ENCODE measurements at places on chromosomes 4 and X.

GRCh38 chrX:153417637-153418036, 6.4 kb downstream of the ZFP92 start:
- DNase-seq = no peak

DNA sequence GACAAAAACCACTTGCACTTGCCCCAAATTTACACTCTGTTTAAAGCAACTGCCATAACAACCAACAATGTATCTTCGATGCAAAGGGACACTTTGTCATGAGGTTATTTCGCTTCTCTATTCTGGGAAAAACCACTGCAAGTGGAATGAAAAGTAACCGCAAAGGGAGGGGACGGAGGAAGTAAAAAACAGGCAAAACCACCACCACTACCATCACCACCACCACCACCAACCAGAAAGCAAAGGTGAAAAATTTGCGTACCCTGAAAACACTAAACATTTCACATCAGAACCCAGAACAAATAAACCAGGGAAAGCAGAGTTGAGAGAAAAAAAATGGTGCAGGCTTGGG, 1.2 kb upstream of the N4BP2 start:
- DNase-seq = no peak

DNA sequence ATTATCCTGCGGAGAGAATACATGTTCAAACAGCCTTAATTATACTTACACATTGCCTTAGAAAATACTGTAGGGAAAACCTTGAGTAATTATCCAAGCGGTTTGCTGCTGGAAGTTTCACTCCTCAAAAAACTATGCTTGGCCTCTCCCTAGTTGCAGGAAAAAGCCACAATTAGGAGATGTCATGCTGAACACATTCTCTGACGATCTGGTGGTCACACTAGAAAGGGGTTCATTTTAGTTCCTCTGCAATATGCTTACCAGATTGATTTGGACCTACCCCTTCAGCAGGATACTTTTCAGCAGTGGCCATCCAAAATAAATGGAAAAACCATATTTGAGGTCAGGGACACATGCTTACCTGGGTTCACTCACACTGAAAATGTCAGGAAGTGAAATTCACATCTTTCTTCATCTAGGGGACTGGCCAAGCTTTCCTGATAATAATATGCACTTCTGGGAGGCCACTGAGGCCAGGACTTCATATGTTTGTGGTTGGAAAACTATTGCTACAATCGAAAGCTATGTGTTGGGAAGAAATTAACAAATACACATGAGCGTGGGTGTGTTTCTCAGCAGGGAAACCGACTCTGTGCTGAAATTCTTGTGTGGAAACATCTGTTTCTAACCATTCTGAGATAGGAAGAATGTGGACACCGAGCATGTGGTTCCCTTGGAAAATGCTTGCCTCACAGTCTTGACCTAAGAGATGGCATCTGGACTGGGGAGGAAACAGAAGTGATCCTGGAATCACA, 68.8 kb downstream of the ATXN3L start:
- no peak for DNase-seq

GRCh38 chr4:128847082-128847724, 37.7 kb downstream of the JADE1 start:
- DNase-seq = no peak

- DNase-seq = no peak
Observed at GRCh38 chr4:15322006-15322405, 105.8 kb upstream of the C1QTNF7 start.

DNA sequence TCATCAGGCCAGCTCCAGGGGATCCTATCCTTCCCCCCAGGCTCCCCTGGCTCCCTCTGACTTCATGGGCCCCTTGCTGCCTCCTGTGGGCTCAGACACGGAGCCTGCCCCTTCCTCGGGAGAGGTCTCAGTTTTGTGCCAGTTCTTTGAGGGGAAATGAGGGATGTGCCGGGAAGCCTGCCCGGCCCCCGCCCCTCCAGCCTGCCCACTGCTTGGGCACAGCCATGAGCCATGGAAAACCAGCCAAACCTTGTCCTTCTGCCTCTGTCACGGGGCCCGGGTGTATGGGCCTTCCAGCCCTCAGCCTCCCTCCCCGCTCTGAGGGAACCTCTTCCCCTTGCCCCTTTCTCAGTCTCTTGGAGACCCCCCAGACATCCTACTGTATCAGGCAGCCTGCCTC, 6.8 kb downstream of the BGN start:
- no peak for DNase-seq

- DNase-seq = no peak
Observed at GRCh38 chr4:173486714-173487392, 43.2 kb downstream of the HAND2 start.

GRCh38 chr4:73922766-73923630, 53.8 kb downstream of the CXCL1 start:
- DNase-seq = no peak

DNA sequence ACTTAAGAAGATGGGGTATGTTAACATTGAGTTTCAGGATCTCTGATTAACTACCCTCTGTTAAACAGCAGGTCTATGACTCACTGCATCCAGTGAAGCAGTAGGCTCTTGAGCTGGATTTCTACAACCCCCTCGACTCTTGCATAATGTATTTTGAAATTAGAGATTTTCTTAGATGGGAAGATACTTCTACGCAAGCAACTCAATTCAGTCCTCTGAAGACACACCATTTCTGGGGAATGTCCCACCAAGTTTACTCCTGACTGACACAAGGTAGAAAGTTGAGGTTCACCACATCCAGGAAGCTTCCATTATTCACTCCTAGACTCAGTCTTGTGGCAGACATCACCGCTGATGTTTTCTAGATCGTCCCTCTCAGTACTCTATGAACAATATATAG, 12.9 kb downstream of the PALLD start:
- DNase-seq = no peak

DNA sequence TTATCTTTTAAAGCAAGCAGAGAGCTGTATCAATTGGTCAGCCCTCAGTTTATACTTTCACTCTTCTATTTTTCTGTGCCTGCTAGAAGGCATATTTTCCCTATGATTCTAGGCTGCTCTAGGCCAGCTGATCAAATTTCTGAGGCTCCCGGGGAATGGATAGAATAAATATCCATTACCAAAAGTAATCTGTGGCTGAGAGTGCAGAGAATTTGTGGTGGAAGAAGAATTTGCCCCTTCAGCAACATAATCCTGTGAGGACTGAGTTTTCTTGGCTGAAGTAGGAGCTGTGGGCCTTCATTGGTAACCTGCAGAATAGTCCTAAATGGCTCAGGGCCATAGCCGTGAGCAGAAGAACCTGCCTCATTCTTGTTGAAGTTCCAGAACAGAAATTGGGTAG, 314.6 kb upstream of the CASK start:
- no peak for DNase-seq

GRCh38 chrX:12767856-12768255, 23.4 kb upstream of the PRPS2 start:
- no peak for DNase-seq

DNA sequence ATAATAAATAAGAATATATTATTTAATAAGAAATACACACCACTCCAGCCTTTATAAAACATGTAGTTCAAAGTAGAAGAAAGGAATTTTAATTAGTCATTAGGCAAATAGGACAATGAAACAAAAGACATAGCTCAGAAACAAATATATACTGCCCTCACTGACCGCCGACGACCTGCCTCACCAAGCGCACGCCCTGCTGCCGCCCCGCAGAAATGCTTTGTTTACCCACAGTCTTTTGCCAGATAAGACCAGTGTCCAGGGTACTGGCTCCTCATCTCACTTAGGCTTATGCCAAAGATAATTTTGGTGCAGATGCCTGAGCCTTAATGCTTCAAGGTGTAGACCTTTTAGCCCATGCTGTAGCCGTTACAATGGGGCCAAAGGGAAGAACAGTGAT, 199.5 kb downstream of the HHIP start:
- DNase-seq = no peak

- DNase-seq = no peak
Observed at GRCh38 chr4:143406523-143406922, 69.8 kb downstream of the GAB1 start.

- no peak for DNase-seq
Observed at GRCh38 chrX:32532262-32532661, 679.1 kb downstream of the DMD start.

DNA sequence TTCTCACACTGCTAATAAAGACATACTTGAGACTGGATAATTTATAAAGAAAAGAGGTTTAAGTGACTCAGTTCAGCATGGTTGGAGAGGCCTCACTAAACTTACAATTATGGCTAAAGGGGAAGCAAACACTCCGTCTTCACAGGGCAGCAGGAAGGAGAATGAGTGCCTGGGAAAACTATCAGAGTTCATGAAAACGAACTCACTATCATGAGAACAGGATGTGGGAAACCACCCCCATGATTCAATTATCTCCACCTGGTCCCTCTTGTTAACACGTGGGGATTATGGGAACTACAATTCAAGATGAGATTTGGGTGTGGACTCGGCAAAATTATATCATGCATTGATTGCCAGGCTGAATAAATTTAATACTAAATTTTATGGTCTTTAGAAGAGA, 592.7 kb downstream of the GRXCR1 start:
- no peak for DNase-seq

DNA sequence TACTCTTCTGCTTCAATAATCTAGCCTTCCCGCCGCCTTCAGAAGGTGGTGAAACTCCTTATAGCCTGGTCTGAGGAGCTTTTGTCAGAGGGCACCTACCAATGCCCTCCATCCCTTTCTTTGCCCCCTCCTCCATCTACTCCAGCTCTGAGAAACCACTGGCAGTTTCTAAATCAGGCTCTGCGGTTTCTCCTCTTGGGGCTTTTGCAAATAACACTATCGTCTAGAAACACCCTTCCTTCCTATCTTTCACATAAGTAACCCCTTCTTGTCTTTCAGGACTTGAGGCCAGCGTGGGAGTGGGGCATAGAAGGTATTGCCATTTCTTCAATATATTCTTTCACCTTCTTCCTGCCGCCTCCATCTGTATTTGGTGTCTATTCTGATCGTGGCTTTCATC, 1.2 kb upstream of the EFHC2 start:
- DNase-seq = no peak

GRCh38 chr4:110412354-110413065, 63.4 kb upstream of the ENPEP start:
- no peak for DNase-seq

DNA sequence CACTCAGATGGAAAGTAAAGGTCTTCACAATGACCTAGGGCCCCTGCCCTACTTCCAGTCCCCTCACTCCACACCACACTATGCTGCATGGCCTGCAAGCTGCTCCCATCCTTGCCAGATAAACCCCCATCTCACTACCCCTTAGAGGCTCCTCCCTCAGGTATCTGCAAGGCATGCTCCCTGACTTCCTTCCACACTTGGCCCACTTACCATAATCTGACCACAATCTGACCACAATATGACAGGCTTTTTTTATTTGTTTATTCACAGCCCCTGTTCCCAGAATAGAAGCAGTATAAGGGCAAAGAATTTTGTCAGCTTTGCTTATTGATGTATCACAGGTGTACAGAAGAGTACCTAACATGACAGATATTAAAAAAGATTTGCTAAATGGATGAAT, 124.7 kb downstream of the CAMK2D start:
- DNase-seq = no peak

GRCh38 chrX:133602881-133603280, 187.6 kb upstream of the GPC4 start:
- DNase-seq = no peak

DNA sequence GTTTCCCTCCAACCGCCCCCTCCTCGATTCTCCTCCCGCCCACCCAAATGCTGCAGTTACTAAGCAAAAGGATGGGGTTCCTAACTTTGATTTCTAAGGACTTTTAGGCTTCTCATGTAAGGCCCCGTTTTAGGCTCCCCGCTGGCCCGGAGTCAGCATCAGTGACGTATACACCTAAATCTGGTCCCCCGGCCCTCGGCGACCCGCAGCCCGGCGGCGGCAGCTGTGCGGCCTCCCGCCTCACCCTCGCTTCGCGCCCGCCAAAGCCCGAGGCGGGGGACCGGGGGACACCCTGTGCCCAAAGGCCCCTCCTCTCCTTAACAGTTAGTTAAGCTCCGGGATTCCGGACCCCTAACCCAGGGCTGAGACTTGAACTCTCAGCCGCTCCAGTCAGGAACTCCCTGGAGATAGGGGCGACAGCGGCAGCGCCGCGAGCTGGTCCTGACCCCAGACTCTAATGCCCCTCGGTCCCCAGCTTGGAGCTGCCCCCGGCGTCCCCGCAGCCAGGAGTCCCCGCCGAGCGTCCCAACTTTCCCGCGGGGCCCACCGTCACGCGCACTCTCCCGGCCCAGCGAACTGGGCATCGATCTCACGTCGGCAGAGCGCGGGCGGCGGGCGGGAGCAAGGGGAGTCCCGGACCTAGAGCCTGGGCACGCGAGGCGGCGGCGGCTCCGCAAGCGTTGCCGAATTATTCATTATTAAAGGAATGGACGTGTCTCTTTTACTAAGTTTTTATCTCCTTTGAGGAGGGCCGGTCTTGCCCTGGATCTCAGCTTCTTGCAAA, 1.5 kb upstream of the NR3C2 start:
- DNase-seq = no peak

DNA sequence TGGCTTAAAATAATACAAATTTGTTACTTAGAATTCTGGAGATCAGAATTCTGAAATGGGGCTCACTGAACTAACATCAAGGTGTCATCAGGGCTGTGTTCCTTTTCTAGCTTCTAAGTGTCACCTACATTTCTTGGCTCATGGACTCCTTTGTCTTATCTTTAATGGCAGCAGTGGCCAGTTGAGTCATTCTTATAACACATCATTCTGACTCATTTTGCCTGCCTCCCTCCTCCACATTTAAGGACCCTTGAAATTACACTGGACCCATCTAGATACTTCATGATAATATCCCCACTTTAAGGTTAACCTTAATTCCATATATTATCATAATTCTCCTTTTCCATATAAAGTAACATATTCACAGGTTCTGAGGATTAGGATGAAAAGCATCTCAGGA, 215.9 kb downstream of the GUCY2F start:
- DNase-seq = no peak

GRCh38 chr4:37066159-37066558, 178.4 kb upstream of the NWD2 start:
- no peak for DNase-seq

GRCh38 chr4:12421364-12421763, 992.7 kb upstream of the HS3ST1 start:
- DNase-seq = no peak

DNA sequence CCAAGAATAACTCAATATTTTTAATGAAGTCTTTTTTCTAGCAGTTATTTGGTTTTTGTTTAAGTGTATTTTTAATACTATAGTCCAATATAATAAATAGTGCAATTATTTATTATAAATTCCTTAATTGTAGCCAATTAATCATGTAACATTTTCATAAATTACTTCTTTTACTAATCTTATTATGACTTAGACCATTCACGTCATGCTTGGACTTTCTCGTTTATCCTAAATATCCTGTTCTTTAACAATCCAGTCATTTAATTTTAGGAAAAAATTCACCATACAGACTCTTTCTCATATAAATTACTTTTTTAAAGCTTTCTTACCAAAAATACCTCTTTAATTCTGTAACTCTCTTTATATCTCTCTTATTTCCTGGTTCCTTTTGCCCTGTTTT, 350.1 kb downstream of the AR start:
- DNase-seq = no peak

GRCh38 chrX:135652602-135653001, 60.8 kb upstream of the CT45A1 start:
- DNase-seq = no peak

GRCh38 chr4:5956285-5957021, 61.8 kb downstream of the C4orf50 start:
- DNase-seq = no peak
